ENCODE measurements at places on chromosomes 13 and 19.

GRCh38 chr13:79869326-79869725, 388.4 kb downstream of the NDFIP2 start:
- DNase-seq: no peak

- no peak for DNase-seq
Observed at GRCh38 chr19:43351998-43352746, 1.3 kb upstream of the CD177 start.

DNA sequence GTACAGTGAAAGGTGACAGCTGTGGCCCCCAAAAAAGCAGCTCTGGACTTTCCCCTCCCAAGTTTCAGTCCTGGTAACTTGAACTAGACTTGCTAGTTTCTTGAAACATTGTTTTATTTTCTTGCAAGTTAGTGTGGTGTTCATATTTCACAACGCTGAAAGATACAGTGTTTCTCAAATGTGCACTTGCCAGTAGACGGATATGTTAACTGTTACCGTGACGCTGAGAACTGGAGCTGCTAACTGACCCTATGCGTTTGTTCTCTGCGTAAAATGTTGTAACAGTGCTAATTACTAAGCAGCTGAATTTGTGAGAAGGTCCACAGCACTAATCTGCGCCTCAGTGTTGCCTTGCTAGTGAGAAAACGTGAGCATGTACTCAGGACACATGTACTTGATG, 79.6 kb downstream of the GGACT start:
- no peak for DNase-seq

- no peak for DNase-seq
Observed at GRCh38 chr13:113665597-113666328, 1.3 kb upstream of the GRK1 start.

DNA sequence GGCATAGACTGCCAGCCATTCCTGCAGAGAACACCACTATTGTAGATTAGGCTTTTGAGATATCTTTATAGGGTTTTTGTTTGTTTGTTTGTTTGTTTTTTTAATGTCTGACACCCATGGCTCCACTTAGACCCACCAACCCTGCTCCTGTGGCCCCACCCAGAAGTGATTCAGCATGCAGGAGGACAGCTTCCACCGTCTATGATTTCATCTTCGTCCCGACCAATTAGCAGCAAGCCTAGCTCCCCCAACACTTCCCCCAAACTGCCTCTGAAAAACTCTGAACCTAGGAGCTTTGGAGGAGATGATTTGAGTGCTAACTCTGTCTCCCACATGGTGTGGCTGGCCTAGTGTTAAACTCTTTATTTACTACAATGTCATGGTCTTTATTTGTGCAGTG, 108.3 kb upstream of the RXFP2 start:
- no peak for DNase-seq

DNA sequence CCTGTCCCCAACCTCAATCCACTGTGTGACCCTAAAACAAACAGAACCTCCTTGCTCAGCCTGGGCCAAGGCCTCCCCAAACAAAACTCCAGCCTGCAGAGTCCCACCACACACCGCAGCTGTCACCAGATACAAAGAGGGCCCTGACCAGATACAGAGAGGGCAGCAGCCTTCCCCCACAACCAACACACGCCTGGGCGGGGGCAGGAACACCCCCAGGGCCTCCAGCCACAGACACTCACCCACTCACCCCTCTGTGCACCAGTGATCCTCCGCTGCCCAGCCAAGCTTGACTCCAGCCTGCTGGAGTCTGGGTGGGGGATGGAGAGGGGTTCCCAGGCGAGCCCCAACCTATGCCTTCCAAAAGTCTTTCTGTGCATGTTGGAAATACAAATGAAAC, 5.9 kb upstream of the CIRBP start:
- DNase-seq: no peak

DNA sequence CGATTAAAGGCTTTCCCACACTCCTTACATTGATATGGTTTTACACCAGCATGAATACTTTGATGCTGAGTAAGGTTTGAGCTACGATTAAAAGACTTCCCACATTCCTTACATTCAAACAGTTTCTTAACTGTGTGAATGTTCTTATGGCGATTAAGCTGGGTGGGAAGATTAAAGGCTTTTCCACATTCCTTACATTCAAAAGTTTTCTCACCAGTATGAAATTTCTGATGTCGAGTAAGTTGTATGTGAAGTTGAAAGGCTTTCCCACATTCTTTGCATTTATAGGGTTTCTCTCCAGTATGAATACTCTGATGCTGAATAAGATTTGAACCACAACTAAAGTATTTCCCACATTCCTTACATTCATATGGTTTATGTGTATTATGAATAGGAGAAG, 20.0 kb downstream of the ZNF780B start:
- no peak for DNase-seq

GRCh38 chr13:68736961-68737360, 1370.7 kb upstream of the ATXN8OS start:
- no peak for DNase-seq

Data from CD4-positive, alpha-beta T cell treated with Interleukin-6 at 100 ng/mL for 8 hours (primary cell).